ENCODE measurements at places on chromosomes 3 and 15. TPM values are rescaled to one million over a fixed set of nuclear protein-coding genes. Genes with fewer than 3 reads are reported as not detected.
A peak's percentile ranks its signal among the peaks of the same experiment; 100 is the strongest.

The SAMMSON gene
- polyA plus RNA-seq, result 0.09 TPM

The ZMYND10 gene
- 0.99 TPM for polyA plus RNA-seq

The RBPMS2 gene
- 7.7 TPM for polyA plus RNA-seq

- no peaks in the 10 kb centered on the region for H3K27me3 ChIP-seq
- peak overlapping the region; percentile 20 for H3K27ac ChIP-seq
- peaks cover 14% of the 10 kb centered on the region for H3K4me1 ChIP-seq
- no peak for DNase-seq
Measured at GRCh38 chr3:148451969-148452368, 245.7 kb upstream of the AGTR1 start.

- H3K36me3 ChIP-seq, result no peaks in the 10 kb centered on the region
- DNase-seq, result no peak
- no peak overlapping the region for H3K4me3 ChIP-seq
Measured at GRCh38 chr15:36313021-36313420, 266.4 kb upstream of the CDIN1 start.

DNA sequence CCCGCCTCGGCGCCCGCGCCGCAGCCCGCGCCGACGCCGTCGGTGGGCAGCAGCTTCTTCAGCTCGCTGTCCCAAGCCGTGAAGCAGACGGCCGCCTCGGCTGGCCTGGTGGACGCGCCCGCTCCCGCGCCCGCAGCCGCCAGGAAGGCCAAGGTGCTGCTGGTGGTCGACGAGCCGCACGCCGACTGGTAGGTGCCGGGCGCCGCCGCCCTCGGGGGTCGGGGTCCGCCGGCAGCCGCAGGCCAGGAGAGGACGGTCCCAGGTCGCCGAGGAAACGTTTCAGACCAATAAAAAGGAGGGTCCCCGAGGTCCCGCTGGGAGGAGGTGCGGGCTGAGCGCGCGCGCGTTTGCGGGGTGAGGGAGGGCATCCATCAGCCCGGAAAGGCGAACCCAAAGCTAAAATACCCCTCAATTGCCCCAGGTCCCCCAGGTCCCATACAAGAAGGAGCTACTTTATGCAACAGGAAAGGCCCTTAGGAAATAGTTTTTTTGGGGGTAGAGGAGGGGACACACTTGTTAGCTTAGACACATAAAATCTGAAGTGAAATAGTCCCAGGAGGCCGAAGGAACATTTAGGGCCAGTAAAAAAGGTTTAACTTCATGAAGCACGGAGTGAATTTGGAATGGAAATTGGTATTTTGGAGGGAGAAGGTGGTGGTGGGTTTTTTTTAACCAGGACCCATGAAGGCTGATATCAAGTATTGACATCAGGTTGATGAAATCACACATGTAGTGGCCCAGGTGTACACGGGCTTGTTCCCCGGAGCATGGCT lies 739 bp downstream of the SYN2 start:
- H3K27ac ChIP-seq, result no peak overlapping the region
- H3K27me3 ChIP-seq, result peaks cover 78% of the 10 kb centered on the region
- no peaks in the 10 kb centered on the region for H3K36me3 ChIP-seq
- no peaks in the 10 kb centered on the region for H3K4me1 ChIP-seq
- no peak for DNase-seq

GRCh38 chr3:61808526-61808925 lies 247.2 kb downstream of the PTPRG start:
- peaks cover 9% of the 10 kb centered on the region for H3K4me1 ChIP-seq
- no peak overlapping the region for H3K4me3 ChIP-seq
- H3K27ac ChIP-seq, result no peak overlapping the region
- H3K36me3 ChIP-seq, result no peaks in the 10 kb centered on the region
- H3K27me3 ChIP-seq, result no peaks in the 10 kb centered on the region

DNA sequence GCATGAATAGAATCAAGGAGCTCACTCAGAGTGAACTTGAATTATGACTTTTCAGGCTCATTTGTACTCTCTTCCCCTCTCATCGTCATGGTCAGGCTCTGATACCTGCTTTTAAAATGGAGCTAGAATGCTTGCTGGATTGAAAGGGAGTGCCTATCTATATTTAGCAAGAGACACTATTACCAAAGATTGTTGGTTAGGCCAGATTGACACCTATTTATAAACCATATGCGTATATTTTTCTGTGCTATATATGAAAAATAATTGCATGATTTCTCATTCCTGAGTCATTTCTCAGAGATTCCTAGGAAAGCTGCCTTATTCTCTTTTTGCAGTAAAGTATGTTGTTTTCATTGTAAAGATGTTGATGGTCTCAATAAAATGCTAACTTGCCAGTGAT lies 9.6 kb downstream of the CCNDBP1 start:
- peaks cover 40% of the 10 kb centered on the region for H3K36me3 ChIP-seq
- no peak overlapping the region for H3K4me3 ChIP-seq
- H3K4me1 ChIP-seq, result no peaks in the 10 kb centered on the region
- no peak overlapping the region for H3K27ac ChIP-seq

GRCh38 chr3:193554811-193555210 lies at the start of gene ATP13A4:
ATP13A4 (minus strand) TSS chr3:193554895; CDS start chr3:193554799, 96 bp downstream.
- no peaks in the 10 kb centered on the region for H3K27me3 ChIP-seq

- DNase-seq, result no peak
- H3K4me3 ChIP-seq, result no peak overlapping the region
- H3K36me3 ChIP-seq, result no peaks in the 10 kb centered on the region
Measured at GRCh38 chr3:148728753-148729152, 31.1 kb downstream of the AGTR1 start.

DNA sequence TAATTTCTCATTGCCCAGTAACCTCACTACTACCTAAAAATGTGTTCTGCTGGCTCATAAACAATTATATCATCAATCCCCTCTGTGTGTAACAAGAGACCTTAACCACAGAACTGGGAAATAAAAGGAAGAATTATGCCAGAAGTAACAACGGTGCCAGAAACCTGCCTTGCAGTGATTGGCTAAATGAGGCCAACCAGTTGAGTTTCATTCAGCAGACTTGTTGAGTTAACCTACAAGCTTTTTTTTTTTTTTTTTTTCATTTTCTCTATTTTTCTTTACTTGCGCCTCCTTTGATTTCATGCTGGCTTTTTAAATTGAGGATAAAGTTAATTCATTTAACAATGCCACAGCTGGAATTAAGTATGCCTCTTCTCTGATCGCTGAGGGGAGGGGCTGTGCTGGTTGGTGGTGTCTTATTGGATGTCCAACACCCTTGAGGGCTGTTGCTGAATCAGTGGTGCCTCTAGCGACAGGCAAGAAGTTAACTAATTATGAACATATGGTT lies 30.0 kb upstream of the GMNC start:
- no peak overlapping the region for H3K4me3 ChIP-seq
- no peak for DNase-seq
- H3K36me3 ChIP-seq, result no peaks in the 10 kb centered on the region
- no peaks in the 10 kb centered on the region for H3K4me1 ChIP-seq
- H3K27me3 ChIP-seq, result no peaks in the 10 kb centered on the region
- no peak overlapping the region for H3K27ac ChIP-seq

- no peak overlapping the region for H3K4me3 ChIP-seq
- no peaks in the 10 kb centered on the region for H3K27me3 ChIP-seq
- peaks cover 52% of the 10 kb centered on the region for H3K36me3 ChIP-seq
- peaks cover 8% of the 10 kb centered on the region for H3K4me1 ChIP-seq
Measured at GRCh38 chr3:53729618-53730017, 116.6 kb downstream of the CHDH start.

GRCh38 chr3:20573175-20573574 lies 387.2 kb upstream of the SGO1 start:
- H3K36me3 ChIP-seq, result no peaks in the 10 kb centered on the region
- no peak for DNase-seq
- H3K4me3 ChIP-seq, result no peak overlapping the region
- H3K4me1 ChIP-seq, result no peaks in the 10 kb centered on the region

DNA sequence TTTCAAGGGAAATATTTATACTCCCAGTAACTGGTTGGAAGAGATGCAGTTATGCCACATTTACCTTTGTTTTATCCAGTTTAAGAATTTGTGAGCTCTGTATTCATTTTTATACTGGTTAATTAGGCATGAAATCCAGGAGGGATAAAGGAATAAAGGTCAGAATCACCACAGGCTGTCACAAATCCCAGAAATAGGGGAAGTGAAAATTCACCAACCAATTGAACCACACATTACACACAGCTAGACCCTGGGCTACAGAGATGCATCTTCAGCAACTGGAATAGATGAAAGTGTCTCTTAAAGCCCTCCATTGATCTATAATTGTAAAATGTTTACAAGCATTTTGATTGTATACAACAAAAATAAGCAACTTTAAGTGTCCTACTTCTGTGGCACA lies 18.5 kb downstream of the SERPINI1 start:
- H3K4me3 ChIP-seq, result no peak overlapping the region
- H3K27me3 ChIP-seq, result no peaks in the 10 kb centered on the region
- DNase-seq, result no peak
- no peaks in the 10 kb centered on the region for H3K4me1 ChIP-seq
- H3K36me3 ChIP-seq, result no peaks in the 10 kb centered on the region
- H3K27ac ChIP-seq, result no peak overlapping the region

DNA sequence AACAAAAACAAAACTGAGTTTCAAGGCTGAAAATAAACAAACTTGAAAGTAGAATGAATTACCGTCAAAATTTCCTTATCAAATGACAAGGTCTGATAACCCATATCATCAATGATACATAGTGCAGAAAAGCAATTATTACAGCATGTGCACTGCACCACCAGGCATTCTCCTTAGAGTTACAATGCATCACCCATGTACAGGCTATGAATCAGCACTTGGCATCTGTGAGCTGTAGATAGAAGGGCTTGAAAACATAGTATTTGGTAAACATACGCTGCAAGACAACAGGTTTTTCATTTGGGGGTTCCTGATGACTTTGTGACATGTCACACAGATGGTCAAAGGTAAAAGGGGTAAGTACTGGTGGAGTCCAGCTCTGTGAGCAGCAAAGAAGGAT lies 265.1 kb downstream of the CTNNB1 start:
- H3K36me3 ChIP-seq, result no peaks in the 10 kb centered on the region
- H3K27me3 ChIP-seq, result no peaks in the 10 kb centered on the region
- H3K27ac ChIP-seq, result no peak overlapping the region
- no peak for DNase-seq

Data from large intestine (tissue), 12 donors.